AG09309 (cell line): ENCODE measurements at places on chromosomes 5 and 9.
A peak's percentile ranks its signal among the peaks of the same experiment; 100 is the strongest.

GRCh38 chr5:171681061-171681460 is 104.6 kb upstream of the SMIM23 start:
- DNase-seq: no peak

GRCh38 chr5:94396687-94397086 is 221.7 kb downstream of the KIAA0825 start:
- no peak for DNase-seq

- DNase-seq: no peak
These were observed 809 bp downstream of the MCCC2 start for GRCh38 chr5:71587766-71588532.

- peak; percentile 4 for DNase-seq
These were observed 129.3 kb downstream of the MRPL36 start for GRCh38 chr5:1670351-1670750.

DNA sequence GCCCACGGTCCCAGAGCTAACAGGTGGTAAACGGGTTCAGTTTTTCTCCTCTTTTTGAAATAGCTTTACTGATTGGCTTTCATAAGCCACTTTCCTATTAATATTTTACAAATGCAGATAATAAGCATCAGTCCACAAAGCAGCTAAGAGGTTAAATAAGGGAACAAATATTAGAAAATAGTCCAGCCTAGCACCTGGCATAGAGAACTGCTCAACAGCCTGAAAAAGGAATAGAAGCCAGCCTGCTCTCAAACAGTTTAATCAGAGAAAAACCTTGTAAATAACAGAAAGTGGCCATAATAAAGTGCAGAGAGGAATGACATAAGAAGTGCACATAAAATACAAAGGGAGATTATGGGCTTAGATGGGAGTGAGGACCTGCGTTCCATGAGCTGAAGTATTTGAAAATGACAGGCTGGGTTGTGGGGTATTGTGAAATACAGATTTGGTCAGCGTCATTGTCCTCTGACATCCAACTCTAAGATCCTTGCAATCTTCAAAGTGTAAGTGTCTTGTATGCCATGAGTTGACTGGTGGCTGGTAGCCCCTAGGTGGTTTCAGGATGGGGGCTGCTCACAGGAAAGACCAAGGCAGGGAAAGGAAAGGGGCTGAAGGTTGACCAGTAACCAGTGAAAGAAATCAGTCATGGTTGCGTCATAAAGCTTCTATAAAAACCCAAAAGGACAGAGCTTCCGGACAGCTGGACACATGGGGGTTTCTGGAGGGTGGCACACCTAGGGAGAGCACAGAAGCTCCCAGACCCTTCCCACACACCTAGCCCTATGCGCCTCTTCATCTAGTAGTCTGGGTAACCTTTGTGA is 32.4 kb downstream of the MYO10 start:
- DNase-seq: no peak

GRCh38 chr5:157785801-157786200 is 42.3 kb downstream of the LSM11 start:
- DNase-seq: no peak

GRCh38 chr9:136024696-136025316 is 63.6 kb upstream of the UBAC1 start:
- no peak for DNase-seq

DNA sequence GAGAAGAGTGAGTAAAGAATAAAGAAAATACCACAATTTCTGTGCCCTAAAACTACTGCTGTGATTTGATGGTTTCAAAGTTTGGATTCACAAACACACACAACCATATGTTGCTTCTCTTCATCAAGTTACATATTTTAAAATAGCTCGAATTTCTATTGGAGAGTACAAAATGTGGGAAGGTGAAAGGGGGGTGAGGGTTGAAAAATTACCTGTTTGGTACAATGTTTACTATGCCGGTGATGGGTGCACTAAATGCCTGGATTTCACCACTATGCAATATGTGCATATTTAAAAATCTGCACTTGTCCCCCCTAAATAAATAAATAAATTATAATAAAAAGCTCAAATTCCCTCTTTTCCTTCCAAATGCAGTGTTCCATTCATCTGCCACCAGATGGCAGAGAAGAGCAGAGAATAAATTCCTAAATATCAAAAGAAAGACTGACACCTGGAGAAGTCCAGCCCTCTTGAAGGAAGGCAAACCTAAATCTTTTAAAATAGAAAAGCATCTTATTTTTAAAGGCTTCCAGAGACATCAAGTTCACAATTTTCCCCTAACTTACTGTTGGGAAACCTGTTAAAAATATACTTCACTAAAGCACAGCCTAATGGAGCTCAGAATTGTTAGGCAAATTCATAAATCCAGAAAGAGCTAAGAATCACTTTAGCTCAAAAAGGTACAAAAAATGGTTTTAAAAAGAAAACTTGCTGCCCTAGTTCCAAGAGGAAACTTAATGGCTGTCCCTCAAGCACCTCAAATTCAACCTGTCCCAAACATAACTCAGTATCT is 24.8 kb upstream of the HNRNPA0 start:
- DNase-seq: no peak

- DNase-seq: no peak
These were observed 148.2 kb downstream of the COX7C start for GRCh38 chr5:86765778-86766502.

DNA sequence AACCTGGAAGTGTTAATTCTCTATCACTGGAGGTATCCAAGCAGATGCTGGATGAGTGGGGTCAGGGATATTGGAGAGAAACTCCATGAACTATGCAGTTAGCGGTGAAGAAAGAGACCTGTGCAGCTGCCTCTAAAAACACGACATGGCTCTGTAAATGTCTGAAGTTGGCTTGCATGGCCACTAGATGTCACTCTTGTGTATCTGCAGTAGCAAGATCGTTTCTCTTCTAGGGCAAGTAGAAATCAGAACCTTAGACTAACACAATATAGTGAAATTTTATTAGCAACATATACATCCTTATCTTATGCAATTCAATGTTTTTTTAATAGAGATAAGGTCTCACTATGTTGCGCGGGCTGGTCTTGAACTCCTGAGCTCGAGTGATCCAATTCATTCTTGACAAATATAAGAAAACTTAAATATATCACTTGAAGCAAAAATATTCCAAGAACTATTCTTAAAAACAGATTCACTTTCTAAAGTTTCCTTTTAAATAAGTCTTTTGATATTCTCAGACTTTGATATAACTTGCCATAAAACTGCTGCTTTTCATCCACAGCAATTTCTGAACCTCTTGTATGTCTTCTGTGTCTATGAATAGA is 2.9 kb downstream of the OR2S2 start:
- peak; percentile 59 for DNase-seq

DNA sequence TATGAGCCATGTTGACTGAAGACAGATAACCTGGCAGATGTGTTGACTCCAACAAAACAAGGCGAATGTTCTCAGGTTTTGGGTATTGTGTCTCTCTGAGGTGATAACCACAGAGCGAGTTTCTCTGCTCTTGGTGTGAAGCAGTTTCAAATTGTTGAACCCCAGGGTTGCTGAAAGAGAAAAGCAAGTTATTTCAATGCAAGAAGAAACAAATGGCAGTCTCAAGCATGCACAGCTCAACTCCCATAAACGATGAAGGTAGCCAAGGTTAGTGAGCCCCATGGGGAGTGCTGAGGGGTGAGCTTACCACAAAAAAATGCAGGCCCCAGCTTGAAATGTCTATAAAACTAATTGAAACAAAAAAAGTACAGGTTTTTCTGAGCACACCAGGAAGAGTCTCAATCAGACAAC is 220.8 kb upstream of the DAPK1 start:
- peak; percentile 78 for DNase-seq

DNA sequence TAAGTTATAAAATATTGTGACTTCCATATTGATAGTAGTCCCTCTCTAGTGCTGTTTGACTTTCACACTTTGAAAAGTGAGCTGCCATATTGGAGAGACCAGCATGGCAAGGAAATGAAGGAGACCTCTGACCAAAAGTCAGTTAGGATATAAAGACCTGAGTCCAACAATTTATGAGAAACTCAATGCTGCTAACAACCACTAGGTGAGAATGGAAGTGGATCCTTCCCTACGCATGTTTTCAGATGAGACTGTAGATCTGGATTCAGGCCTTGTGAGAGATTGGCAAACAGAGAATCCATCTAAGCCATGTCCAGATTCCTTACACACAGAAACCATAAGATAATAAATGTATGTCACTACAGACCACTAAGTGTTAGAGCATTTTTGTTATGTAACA is 81.6 kb downstream of the CTNND2 start:
- DNase-seq: no peak

DNA sequence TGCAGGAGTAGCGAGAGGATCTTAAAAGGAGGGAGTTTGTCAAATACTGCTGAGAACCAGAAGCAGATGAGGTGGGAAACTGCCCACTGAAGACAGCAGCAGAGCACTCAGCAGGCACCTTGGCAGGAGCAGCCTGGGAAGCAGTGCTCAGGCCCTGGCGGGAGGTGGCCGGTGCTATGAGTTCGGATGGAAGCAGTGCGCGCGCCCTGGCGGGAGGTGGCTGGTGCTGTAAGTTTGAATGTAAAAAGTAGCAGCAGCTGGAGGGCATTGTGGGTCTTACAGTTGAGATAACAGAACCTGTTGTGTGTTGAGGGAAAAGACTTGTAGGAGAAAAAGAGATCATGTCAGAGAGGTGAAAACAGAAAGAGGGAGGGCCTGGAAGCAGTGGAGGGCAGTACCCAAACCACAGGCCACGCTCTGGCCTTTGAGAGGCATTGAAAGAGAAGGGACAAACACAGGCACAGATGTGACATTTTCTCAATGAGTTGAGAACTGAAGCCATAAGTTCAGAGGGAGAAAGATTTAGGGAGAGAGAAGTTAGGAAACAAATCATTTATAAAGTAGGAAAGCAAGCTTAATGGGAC is 130.9 kb downstream of the ERCC6L2 start:
- no peak for DNase-seq

DNA sequence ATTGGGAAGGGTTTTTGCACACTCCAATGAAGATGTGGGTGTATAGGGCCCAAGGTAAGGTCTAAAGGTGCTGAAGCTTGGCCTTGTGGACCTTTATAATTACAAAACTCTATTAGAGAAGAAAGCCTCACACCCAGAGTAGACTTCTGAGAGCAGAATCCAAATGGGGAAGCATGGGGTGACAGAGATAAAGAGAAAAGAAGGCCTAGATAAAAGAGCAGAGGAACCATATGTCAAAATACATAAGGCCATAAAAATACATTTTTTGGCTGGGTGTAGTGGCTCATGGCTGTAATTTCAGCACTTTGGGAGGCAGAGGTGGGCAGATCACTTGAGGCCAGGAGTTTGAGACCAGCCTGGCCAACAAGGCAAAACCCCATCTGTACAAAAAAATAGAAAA is 27.4 kb upstream of the TCERG1 start:
- no peak for DNase-seq

GRCh38 chr9:93258419-93258817 is 74.5 kb downstream of the WNK2 start:
- no peak for DNase-seq

GRCh38 chr9:4296217-4296616 is 3.7 kb downstream of the GLIS3 start:
- DNase-seq: no peak

GRCh38 chr5:61293071-61293470 is 39.0 kb upstream of the ZSWIM6 start:
- DNase-seq: no peak
